ENCODE measurements at places on chromosomes 5 and 9. TPM values are rescaled to one million over a fixed set of nuclear protein-coding genes. Genes with fewer than 3 reads are reported as not detected.

The PKD2L2 gene
- not detected for total RNA-seq

GRCh38 chr5:88115211-88115610, 153.4 kb downstream of the TMEM161B start:
- DNase-seq, result no peak

The PIP5KL1 gene
- 1.1 TPM for total RNA-seq

The KCNMB1 gene
- total RNA-seq, result not detected

GRCh38 chr5:75736273-75736672, 19.0 kb upstream of the POC5 start:
- no peak for DNase-seq

GRCh38 chr9:124350494-124351263, 64.6 kb downstream of the PSMB7 start:
- no peak for DNase-seq

GRCh38 chr5:115343855-115344254, 47.4 kb upstream of the CCDC112 start:
- no peak for DNase-seq

The STOML2 gene
- 250 TPM for total RNA-seq

The KCNV2 gene
- not detected for total RNA-seq

The ISOC1 gene
- total RNA-seq, result 32.4 TPM

The CDC20B gene
- not detected for total RNA-seq

- DNase-seq, result no peak
Observed at GRCh38 chr5:60333005-60333571, 366.9 kb downstream of the DEPDC1B start.

The SLC28A3 gene
- total RNA-seq, result 0.60 TPM

The LSM11 gene
- total RNA-seq, result 9.0 TPM

GRCh38 chr5:94314460-94315131, 303.8 kb downstream of the KIAA0825 start:
- no peak for DNase-seq

GRCh38 chr5:62077387-62077786, 228.6 kb upstream of the KIF2A start:
- no peak for DNase-seq

The SPATA31D1 gene
- not detected for total RNA-seq

DNA sequence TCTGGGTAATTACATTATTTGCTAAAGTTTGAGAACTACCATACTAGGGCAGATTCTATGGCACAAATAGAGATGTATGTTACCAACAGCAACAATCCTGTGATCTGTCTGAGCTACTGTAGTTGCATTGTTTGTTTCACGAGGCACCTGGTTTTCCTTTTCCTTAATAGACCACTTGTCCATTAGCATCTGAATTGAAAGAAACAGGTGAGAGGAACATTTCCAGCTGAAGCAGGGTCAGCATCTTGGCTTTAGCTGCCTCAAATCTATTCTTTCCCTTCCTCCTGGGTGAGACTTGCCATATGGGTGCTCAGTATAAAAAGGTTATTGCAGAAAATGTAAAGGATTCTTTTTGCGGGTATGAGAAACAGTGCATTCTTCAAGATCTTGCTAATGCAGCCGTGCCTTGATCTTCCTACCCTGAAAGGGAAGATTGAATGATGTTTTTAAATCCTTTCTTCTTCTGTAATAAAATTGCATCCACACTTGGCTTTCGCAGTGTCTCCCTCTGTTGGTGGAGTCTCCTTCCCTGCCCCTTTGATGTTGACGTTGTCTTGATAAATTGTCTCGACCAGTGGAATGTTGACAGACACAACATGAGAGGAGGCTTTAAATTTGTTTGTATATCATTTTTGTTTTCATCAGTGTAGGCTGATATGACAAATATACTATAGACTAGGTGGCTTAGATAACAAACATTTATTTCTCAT, 118.0 kb upstream of the BRINP1 start:
- DNase-seq, result no peak

DNA sequence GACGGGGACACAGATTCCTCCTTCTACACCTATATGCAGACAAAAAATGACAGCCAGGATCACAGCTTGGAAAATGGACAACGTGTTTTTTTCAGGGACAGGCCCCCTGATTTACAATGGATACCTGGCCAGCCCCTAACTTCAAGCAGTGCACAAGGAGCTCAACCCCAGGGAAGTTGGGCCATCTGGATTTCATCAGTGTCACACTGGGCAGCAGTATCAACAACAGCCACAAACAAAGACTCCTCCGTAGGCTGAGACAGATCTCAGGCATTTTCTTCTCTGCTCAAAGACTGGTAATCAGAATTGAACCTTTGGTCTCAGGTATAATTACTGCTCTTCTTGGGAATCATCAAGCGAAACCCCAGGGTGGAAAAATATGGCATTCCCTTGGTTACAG, 374.0 kb downstream of the ZNF608 start:
- DNase-seq, result no peak

DNA sequence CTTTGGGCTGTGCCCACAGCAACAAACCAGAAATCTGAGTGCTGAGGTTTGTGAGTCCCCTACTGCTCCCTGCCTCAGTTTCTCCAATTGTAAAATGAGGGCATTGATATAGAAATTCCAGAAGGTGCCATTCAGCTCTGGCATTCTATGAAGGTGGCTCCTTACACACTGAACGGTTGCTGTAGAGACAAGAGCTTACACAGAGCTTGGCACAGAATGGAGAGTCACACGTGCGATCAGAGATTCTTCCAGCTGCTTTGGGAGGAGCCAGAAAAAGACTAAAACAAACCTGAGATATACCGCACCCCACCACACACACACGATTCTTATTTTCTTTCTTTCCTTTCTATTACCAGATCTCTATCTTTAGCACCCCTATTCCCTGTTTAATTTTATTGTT, 122.7 kb downstream of the SLIT3 start:
- DNase-seq, result no peak

GRCh38 chr9:111040494-111040893, 2.2 kb upstream of the LPAR1 start:
- DNase-seq, result no peak

DNA sequence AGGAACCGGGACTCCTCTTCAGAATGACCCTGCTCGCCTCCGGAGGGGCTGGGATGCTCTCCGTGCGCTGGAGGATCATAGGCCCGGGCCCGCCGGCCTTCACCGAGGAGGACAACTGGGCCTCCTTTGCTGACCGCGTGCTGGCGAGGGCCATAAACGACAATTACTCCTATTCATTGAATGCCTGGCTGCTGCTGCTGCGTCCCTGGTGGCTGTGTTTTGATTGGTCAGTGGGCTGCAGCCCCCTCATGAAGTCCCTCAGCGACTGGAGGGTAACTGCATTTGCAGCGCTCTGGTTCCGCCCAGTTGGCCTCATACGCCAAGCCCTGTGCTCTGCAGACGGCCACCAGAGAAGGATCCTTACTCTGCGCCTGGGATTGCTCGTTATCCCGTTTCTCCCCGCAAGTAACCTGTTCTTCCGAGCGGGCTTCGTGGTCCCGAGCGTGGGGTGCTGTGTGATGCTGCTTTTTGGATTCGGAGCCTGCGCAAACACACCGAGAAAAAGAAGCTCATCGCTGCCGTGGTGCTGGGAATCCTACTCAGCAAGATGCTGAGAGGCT, 16.6 kb downstream of the OR2V1 start:
- no peak for DNase-seq

The POU5F2 gene
- total RNA-seq, result 1.6 TPM

- DNase-seq, result no peak
Observed at GRCh38 chr9:99870126-99870525, 36.3 kb upstream of the STX17 start.

The AMBP gene
- total RNA-seq, result not detected

The JAKMIP2 gene
- 1.1 TPM for total RNA-seq

DNA sequence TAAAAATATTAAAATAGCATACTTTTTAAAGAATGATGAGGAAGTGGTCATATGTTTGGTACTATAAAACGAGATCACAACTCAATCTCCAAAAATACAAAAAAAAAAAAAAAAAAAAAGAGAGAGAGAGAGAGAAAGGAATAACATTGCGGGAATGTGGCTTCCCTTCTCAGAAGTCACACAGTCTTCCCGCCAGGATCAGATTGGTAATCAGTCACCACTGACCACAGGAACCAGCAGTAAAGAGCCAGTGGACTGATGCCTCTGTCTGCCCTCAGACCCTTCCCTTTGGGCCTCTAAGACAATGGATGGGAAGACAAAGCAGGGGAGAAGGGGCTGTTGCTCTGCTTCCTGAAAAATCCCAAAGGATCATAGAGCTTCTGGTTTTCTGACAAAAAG, 104.9 kb downstream of the KLHL3 start:
- no peak for DNase-seq

The MCTP1 gene
- total RNA-seq, result not detected

The FOXD4L4 gene
- 0.10 TPM for total RNA-seq

- DNase-seq, result no peak
Observed at GRCh38 chr9:38004809-38005560, 64.0 kb downstream of the SHB start.

DNA sequence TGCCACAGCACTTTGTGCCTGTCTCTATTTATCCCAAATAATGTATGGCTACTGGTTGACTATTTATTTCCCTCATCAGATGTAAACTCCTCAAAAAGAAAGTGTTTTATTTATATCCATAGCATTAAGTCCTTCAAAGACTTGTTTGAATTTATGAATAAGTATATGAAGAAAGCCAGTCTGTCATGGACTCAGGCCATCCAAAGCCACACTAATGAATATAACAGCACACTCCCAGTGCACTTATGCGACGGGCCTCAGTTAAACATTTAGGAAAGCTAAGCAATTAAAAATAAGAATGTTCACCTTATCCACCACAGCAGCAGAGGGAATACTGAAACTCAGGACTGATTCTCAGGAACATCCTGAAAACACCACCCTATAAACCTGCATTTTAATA, 77.5 kb downstream of the DENND1A start:
- DNase-seq, result no peak

- DNase-seq, result no peak
Observed at GRCh38 chr9:2036844-2037243, 21.7 kb downstream of the SMARCA2 start.

DNA sequence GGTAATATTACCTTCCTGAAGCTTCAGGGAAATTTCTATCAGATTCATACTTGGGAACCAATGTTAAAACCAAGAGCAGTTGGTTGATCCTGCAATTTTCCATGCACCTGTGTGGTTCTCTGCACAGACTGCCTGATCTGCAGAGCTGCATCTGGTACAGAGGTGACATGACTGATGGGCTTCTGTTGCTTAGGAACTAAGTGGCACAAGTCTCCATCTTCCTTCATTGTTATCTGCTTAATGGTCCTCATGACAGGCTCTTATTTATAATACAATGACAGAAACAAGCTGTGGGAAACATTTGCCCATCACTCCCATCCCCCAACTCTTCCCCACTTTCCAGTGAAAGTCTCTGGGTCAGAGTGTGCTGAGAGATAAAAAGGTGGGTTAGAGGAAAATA, 799.1 kb downstream of the TAF11L14 start:
- DNase-seq, result no peak

The MAMDC4 gene
- 18.2 TPM for total RNA-seq

The VDAC1 gene
- 440 TPM for total RNA-seq

- DNase-seq, result no peak
Observed at GRCh38 chr5:42064821-42065220, 139.7 kb downstream of the FBXO4 start.

The PTGDS gene
- total RNA-seq, result not detected

GRCh38 chr9:109083141-109083540, 36.6 kb downstream of the TMEM245 start:
- DNase-seq, result no peak

DNA sequence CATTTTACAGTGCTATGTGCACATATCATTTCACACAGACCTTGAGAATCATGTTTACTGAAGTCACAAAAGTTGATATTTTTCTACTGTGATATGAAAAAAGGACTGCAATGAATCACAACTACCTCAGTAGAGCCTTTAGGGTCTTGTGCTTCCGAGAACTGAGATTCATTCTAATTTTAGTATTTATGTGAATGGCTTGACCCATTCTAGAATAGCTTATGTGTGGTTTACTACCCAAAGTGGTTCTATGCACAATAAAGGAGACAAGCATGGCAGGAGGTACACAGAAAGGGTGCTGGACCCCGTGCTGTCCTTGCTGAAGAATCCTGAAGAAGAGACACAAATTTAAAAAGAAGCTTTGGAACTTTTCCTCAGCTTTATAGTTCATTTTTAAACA, 28.2 kb downstream of the MEF2C start:
- DNase-seq, result no peak

DNA sequence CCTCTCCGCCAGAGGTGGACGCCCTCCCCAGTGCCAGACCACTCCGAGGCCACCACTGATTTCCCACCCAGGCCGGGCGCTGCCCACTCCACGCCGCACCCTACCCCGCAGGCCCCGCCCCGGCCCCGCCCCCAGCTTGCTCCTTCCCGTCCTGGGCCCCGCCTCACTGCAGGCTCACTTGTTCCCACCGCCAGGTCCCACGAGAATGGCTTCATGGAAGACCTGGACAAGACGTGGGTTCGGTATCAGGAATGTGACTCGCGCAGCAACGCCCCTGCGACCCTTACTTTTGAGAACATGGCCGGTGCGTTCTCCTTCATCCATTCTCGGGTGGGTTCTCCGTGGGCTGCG, 6.5 kb downstream of the LRRC26 start:
- no peak for DNase-seq

GRCh38 chr9:126379661-126380360, 53.2 kb downstream of the MVB12B start:
- no peak for DNase-seq

DNA sequence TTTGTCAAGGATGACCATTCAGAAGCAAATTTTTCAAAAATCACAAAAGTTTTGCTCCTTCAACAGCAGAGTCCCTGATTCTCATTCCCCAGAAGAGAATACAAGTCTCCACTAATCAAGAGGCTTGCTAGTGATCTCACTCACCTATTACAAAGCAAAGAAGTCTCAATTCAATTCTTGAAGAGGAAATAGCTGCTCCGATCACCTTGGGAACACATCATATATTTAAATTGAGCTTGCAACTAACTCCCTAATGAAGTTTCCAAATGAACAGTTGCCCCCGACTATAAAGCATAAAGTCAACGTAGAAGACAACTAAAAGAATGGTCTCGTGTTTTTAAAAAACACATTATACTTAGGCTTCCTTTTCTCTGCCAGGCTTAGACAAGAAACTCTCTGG, 1.6 kb downstream of the LIFR start:
- DNase-seq, result no peak
